Mucosa of descending colon (tissue), 3 donors: ENCODE measurements at places on chromosomes 1 and 21.

- DNase-seq = no peak
Measured at GRCh38 chr1:152047413-152047729, 10.6 kb upstream of the S100A11 start.

GRCh38 chr1:93749894-93750301 lies 68.3 kb upstream of the BCAR3 start:
- no peak for DNase-seq

DNA sequence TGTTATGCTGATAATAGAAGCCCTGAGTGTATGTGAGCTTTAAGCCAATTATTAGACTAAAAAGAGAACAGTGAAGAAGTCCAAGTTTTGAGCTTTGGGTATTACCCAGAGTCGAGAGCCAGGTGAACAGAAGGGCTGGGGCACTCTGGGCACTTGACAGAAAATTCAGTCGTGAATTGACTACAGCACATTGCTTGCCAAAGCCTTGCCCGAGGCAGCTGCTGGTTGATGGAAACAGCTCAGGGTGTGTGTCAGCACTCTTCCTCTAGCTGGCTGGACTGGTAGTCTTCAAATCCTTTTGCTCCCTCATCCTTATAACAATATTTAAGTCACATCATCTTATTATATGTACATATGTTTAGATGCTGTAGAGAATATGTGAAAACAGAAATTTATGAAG lies 21.3 kb downstream of the PDE4B start:
- DNase-seq = no peak

DNA sequence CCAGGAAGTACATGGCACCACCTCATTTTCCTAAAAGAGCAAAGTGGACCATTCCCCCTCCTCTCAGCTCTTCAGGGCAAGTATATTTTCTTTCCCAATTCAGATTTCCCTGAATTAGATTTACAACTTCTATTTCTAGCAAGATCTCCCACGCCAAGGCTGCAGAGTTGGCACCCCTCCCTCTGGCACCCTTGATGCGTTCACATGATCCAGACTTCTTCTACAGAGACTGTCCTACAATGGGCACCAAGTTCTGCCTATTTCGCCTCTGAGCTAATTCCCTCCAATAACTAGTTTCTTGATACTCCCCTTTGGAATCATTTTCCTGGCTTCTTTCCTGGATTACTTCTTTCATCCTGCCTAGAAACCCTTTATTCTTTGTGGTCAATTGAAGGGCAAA lies 122.0 kb downstream of the CDC7 start:
- peak; percentile 33 for DNase-seq

- no peak for DNase-seq
Measured at GRCh38 chr1:33092438-33092837, 11.5 kb downstream of the AZIN2 start.

GRCh38 chr1:25987951-25988350 lies 9.9 kb downstream of the PAFAH2 start:
- DNase-seq = no peak

- no peak for DNase-seq
Measured at GRCh38 chr1:4227986-4228385, 327.9 kb upstream of the C1orf174 start.

- DNase-seq = no peak
Measured at GRCh38 chr1:96365076-96365475, 356.5 kb upstream of the PTBP2 start.

DNA sequence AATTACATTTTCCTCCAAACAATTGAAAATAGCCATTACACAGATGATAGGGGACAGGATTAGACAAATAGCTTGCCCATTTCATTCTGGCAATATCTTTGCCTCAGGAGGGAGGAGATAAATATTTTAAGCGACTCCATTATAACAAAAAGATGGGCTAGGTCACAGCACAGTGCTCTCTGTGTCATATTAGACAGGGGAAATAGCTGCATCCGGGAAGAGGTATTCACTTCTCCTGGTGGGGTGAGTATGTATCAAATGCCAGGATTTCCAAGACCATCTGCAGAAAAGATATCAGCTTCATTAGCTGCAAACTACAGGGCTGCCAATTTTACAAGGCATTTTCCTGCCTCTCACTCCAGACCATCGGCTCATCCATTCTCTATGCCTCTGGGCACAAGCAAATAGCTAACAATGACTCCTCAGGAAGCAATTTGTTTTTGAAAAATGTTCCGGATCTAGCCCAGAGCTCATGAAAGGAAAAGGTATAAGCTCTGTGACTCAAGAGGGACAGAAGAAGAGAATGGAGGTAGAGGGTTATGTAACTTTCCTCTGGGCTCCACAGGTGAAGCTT lies 41.9 kb upstream of the ANGPTL7 start:
- no peak for DNase-seq

- no peak for DNase-seq
Measured at GRCh38 chr1:110341146-110341871, 2.1 kb downstream of the RBM15 start.

GRCh38 chr1:12772520-12772919 lies 1.0 kb upstream of the PRAMEF12 start:
- DNase-seq = no peak

- no peak for DNase-seq
Measured at GRCh38 chr1:234373959-234374254, 651 bp downstream of the COA6 start.

DNA sequence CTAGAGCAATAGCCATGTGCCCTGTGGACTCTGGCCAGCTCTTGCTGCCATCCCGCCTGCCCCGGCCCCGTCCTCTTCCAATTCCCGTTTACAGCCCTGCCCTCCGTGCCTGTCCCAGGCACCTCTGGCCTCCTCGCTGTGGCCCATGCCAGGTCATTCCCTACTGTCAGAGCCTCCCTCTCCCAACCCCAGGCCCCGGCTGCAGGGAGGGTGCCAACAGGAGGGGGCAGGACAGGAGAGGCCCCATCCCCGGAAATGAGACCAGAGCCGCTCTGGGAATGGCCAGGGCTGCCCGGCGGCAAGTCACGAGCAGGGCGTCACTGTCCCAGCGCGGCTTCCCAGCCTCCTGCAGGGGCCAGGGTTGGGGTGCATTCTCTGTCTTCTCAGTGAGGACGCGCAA lies 23.5 kb upstream of the TSPEAR start:
- no peak for DNase-seq

DNA sequence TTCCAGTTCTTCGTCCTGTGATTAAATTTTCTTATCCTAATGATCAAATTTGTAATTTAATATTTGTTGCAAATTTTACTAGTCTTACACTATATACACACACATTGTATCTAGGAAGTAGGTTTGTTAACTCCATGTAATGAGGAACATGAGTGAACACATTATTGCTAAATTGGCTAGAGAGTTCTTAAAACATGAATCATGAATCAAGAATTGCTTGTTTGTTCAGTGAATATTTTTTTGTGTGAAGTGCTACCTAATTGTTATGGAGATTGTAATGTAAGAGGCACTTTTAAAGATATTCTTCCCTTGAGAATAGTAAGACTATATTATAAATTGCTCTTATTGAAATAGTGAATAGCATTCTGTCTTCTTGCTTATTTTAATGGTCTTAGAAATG lies 4.6 kb downstream of the GPSM2 start:
- DNase-seq = no peak

DNA sequence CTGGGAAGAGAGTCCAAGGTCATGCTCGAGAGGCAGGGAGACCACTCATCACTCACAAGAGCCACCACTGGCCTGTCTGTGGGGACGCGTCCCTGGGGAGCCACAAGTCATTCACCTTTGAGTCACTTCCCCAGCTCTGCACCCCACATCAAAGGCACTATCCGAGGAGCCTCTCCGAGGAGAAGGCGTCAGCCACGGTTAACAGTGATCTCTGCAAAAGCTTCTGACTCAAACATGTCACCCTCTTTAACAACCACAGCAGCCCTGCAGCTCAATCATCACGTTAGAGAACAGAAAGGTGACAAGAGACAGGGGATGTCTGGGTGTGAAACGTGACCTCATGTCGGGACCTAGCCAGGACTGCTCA lies 9.0 kb downstream of the LRRC47 start:
- no peak for DNase-seq

DNA sequence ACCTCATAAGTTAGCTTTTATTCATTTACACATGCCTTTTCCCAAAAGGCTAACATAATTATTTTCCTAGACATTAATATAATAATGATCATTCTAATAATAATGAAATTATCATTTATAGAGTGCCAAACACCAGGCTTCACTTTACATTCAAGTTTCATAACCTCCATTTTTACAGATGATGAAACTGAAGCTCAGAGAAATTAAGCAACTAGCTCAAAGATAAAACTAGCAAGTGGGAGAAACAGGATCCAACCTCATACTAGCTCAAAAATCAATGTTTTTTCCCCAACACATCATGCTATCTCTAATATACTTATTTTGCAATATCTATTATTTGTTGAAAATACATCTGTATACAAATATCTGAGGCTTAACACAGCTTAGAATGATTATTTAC lies 14.0 kb downstream of the LPGAT1 start:
- no peak for DNase-seq

- DNase-seq = no peak
Measured at GRCh38 chr1:1274299-1274930, 761 bp upstream of the UBE2J2 start.

GRCh38 chr1:34843392-34844251 lies 15.9 kb downstream of the SMIM12 start:
- no peak for DNase-seq

DNA sequence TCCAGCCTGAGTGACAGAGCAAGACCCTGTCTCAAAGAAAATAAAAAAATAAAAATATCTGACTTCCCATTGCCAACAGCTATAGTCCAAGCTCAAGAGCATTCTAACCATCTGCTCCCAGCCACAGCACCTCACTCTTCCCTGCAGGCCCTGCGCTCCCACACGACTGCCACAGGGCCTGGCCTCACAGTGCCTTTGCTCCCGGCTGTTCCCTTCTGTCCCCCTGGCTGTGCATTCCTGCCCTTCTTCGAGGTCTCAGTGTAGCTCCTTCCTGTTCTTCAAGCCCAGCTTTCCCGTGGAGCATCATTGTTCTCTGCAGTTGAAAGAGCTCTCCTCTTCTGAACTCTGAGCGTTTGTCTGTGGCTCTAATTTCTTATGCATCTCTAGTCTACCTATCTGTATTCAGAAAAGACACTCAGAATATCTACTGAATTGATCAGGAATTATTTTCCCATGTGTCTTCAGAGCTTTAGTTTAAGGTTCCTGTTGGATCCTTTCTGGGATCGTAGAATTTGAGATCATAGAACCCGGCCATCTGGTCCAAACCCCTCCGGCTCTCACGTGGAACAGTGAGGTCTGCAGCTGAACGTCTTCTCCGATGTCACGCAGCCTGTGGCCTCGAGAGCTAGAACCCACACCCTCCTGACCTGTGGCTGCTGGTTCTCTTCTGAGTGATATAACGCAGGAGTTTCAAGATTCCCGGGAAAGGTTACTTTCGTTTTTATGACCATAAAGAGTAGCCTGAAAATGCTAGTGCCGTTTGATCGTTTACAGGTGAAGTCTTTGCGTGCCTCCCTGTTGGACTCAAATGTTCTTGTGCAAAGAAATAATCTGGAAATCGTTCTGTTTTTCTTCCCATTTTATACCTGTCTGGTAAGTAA lies 54.4 kb downstream of the DOP1B start:
- DNase-seq = no peak

- DNase-seq = no peak
Measured at GRCh38 chr1:83500987-83501591, 497.8 kb downstream of the TTLL7 start.

DNA sequence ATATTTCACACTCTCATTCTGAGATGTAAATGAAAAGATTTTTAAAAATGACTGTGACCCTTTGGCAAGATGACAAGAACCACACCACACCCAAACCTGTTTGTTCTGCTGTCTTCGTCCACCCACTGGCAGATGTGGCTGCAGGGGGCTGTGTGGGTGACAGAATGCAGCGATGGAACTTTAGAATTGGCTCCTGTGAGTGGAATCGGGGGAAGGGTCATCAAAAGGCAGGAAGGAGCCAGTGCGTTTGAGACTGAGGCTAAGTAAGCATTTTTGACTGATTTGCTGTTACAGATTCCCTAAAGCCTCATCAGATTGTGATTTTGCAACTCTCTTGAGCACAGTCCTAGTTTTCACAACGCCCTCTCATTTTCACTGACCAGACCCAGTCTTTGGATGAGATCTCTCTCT lies 111.2 kb upstream of the ADGRL2 start:
- no peak for DNase-seq

- no peak for DNase-seq
Measured at GRCh38 chr1:211198111-211198510, 61.1 kb upstream of the RCOR3 start.

GRCh38 chr21:41664881-41665765 lies 101.7 kb downstream of the RIPK4 start:
- DNase-seq = no peak

DNA sequence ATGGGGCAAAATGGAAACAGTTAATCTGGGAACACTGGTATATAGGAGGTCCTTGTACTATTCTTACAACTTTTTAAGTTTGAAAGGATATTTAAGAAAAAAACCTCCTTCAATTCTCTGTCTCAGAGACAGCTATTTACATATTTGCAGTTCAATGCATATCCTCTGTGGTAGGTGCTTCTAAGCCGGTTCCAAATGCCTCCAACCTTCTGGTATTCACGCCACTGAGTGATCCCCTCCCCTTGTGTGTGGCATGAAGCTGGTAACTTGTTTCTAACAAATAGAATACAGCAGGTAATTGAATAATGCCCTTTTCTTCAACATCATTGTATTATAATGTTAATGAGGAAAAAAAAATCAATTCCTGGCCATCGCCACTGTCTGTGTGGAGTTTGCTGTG lies 91.2 kb downstream of the PROX1 start:
- no peak for DNase-seq

GRCh38 chr1:40050863-40051262 lies 10.3 kb downstream of the CAP1 start:
- no peak for DNase-seq

DNA sequence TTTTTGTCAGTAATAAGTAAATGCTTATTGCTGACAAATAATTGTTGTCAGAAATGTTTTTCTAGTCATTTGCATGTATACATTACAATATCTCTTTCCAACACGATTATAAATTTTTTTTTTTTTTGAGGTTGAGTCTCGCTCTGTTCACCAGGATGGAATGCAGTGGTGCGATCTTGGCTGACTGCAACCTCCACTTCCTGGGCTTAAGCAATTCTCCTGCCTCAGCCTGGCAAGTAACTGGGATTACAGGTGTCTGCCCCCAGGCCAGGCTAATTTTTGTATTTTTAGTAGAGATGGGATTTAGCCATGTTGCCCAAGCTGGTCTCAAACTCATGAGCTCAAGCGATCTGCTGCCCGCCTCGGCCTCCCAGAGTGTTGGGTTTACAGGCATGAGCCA lies 72.0 kb upstream of the ATF3 start:
- no peak for DNase-seq

GRCh38 chr21:29555601-29556000 lies 256.9 kb downstream of the BACH1 start:
- DNase-seq = no peak
